Astrocyte of the cerebellum (primary cell): ENCODE measurements at places on chromosomes 1 and 21.

DNA sequence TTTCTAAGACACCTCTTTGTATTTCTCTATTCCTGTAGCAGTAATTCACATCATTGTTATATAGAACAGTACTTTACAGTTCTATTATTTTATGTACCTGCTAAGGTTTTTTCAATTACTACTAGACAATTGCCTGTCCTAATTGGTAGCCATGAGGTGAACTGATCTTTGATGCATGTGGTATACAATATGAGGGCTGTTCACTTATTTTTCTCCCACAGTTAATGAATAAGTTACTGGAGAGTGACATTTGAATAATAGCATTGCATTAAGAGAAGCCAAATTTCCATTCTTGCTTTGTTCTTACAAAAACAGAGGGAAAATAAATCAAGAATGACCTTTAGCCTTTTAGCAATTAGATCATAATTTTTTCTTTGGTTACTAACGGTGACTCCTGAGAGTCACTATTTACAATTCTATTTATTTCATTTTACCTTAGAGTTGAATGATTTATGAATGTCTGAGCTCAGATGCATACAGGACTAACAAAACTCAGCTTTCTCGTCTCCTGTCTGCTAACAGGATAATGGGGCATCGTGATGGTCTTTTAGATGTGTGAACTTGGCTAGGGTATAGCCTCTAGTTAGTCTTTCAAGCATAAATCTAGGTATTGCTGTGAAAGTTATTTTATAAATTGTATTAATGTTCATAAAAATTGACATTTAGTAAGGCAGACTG, 54.1 kb downstream of the OLFM3 start:
- no peak for DNase-seq

- no peak for DNase-seq
Observed at GRCh38 chr1:110672001-110672752, 2.6 kb downstream of the KCNA3 start.

- peak; percentile 58 for DNase-seq
Observed at GRCh38 chr1:99557546-99558202, 88.2 kb upstream of the PALMD start.

DNA sequence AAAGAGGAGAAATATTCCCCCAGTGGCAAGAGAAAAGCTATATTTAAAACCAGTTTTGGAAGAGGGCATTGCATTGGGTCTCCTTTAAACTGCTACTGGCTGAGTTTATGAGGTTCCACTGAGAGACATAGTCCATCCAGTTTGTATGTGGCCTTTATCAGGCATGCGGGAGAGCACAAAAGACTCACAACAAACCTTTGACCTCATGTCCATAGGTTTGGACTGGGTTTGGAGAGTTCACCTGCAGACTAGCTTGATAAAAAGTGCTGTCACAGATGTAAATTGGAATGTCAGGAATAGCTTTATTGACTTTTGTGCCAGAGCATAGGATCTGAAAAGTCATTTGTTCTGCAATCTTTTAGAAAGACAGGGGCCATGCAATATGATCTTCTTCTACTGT, 131.0 kb upstream of the NRIP1 start:
- no peak for DNase-seq

DNA sequence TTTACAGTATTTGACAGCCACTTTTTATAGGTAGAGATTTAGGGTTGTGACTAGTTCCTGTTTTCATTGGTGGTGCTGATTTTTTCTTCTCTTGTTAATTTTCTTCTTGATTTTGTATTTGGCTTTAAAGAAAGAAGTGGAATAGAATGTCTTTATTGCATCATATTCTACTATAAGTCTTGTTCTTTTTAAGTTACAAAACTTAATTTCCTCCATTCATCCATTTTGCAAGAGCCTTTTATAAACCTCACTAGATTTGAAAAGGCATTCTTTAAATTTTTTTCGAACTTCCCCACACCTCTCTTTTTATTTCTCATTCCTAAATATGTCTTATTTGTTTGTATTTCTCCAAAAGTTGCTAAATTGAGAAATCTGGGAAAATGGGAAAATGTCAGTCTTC, 1368.6 kb upstream of the ADGRL4 start:
- no peak for DNase-seq

DNA sequence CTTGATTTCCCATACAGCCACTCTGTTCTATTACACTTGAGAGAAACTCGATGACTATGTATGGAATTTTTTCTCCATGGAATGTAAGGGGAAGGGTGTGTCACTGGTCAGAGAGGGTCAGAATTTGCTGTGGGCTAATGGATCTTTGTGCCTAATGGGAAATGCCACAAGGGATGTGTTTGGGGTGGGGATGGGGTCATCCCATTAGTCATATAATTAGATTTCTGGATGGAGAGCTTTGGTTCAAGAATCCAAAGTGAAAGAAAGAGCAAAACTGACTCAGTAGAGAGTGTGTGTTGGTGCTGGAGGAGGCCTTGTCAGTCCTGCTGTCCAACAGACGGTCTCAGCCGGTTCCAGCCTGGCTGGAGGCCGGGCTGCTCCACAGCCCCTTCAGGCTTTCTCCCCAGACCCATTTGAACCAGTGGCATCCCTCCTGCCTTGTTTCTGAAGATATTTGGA, 86.4 kb downstream of the LAMC2 start:
- no peak for DNase-seq

- DNase-seq = no peak
Observed at GRCh38 chr1:29398431-29398830, 162.1 kb downstream of the PTPRU start.

DNA sequence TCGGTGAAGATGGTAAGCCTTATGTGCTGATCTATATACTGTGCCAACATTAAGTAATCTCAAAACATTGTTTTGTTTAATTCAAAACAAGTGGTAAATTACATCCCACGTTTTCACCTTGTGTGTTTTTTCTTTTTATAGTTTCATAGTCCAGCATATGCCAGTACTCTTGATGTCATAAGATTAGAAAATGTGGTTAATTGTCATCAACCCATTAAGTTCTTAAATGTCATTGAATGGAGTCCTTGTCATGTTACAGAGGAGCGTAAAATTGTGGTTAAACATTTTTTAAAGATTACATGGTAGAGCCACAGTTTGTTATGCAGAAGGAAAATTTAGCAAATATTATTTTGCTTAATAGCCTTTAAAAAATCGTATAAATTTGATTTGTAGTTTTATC, 93.1 kb downstream of the FNBP1L start:
- DNase-seq = no peak
